Activated CD8-positive, alpha-beta T cell treated with anti-CD3 and anti-CD28 coated beads for 36 hours (primary cell): ENCODE measurements at places on chromosomes 5 and 9. TPM values are rescaled to one million over a fixed set of nuclear protein-coding genes. Genes with fewer than 3 reads are reported as not detected.

LHX6 gene
- total RNA-seq: 0.07 TPM

- peak; percentile 24 for DNase-seq
Observed at GRCh38 chr9:2116073-2116472, 100.9 kb downstream of the SMARCA2 start.

SLC6A19 gene
- total RNA-seq: not detected

GBGT1 gene
- total RNA-seq: 4.1 TPM

DNA sequence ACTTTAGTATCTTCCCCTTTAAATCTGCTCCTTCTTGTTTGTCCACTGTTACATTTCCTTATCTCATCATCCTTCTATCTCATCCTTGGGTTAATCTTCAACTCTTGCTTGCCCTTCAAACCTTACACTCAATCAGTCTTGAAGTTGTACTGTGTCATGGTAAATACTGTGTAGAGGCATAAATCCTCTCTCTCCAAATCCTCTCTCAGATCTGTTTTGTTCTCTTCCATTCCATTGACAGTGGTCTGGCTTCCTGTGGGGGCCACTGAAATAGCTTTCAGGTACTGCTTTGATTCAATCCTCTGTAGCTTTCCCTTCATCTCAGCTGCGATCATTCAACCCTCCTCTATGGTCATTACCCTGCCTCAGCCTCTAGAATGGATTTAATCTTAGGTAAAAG, 104.0 kb downstream of the PLCXD3 start:
- no peak for DNase-seq

GRCh38 chr5:74616236-74617146, 24.0 kb downstream of the ENC1 start:
- DNase-seq: no peak

DNA sequence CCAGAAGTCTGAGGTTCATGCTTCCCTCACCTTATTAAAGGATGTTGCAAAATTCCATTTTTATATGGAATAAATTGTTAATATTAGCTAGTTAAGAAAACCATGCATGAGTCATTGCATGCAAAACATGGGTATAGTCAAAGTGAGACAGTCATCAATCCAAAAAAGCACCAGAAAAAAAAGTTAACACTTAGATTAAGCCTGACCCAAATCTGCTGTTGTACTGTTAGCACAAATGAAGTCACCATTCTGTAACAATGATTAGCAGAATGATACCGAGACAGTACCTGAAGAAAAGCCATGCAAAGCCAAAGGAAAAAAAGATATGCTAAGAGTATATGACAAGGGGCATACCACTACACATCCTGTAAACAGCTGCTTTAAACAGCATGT, 49.5 kb downstream of the PKD2L2 start:
- no peak for DNase-seq

TMEM215 gene
- total RNA-seq: not detected

HACD4 gene
- 4.0 TPM for total RNA-seq
